Activated naive CD4-positive, alpha-beta T cell treated with anti-CD3 and anti-CD28 coated beads for 36 hours (primary cell): ENCODE measurements at places on chromosomes 7 and 10.

GRCh38 chr7:78039790-78040776 is 241.5 kb downstream of the PHTF2 start:
- peak; percentile 54 for DNase-seq

GRCh38 chr7:47610506-47611044 is 28.7 kb upstream of the TNS3 start:
- no peak for DNase-seq

DNA sequence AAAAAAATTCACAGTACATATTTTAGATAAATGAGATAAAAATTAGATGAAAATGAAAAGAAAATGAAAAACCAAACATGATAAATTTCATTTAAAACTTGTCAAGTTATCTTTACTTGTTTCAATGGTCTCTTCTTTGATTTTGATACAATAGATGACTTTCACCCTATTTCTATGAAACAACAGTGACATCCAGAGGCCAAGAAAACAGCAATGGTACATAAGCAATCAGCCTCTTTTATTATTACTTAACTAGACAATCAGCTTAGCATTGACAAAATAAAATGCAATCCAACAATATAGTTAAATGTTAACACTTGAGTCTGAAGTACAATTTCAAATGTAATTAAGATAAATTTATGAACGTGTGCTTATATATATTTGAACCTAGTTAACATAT is 74.8 kb upstream of the GPR37 start:
- DNase-seq = no peak

DNA sequence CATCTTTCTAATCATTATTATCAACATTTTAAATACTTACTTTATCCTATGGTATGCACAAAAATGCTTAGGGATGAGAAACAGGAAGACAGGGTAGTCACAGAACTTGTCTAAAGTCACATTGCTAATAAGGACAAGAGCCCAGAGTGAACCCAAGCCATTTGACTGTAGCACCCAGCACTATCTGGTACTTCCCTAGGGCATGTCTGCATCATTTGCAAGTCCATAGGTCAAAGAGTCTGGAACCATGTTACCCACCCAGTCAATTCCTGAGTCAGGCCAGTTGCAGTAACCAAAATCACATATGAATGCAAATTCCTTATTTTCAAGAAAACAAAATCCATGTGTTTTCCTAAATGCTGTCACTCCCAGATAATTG is 19.1 kb downstream of the ASAH2 start:
- DNase-seq = no peak

GRCh38 chr10:60661637-60662036 is 116.6 kb upstream of the CDK1 start:
- DNase-seq = no peak

GRCh38 chr7:28005075-28005846 is 175.3 kb downstream of the JAZF1 start:
- DNase-seq = no peak

DNA sequence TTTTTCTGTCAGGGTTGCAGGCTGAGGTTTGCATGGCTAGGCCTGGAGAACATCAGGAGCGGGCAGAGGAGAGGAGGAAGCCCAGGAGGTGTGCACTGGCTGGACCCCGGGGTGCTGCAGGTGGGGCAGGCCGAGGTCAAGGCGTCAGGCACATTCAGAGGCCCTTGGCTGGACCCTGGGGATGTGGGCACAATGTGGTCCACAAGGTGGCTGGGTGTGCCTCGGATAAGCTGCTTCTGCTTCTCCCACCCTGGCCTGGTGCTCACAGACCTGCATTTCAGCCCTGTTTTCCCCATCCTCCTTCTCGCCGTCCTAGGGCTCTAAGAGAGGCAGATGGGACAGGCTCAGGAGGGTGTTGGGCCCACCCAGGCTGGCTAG is 108.2 kb downstream of the ADCY1 start:
- DNase-seq = no peak
